ENCODE measurements at places on chromosomes 16 and 17. TPM values are rescaled to one million over a fixed set of nuclear protein-coding genes. Genes with fewer than 3 reads are reported as not detected.

DNA sequence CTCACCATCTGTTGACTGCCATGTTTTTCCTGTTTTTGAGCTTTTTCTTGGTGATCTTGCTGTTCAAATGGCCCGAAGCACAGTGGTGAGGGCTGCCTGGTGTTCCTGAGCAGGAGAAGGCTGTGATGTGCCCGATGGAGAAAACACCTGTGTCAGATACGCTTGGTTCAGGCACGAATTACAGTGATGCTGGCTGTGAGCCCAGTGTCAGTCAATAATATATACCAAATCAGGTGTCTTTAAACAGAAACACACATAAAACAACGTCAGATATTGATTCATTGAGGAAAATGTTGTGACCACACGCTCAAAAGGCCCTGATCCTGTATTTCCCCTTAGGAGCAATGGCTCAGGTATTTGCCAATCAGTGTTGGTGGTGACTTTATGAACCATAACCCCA, 111.7 kb downstream of the SDR42E1 start:
- DNase-seq = no peak

DNA sequence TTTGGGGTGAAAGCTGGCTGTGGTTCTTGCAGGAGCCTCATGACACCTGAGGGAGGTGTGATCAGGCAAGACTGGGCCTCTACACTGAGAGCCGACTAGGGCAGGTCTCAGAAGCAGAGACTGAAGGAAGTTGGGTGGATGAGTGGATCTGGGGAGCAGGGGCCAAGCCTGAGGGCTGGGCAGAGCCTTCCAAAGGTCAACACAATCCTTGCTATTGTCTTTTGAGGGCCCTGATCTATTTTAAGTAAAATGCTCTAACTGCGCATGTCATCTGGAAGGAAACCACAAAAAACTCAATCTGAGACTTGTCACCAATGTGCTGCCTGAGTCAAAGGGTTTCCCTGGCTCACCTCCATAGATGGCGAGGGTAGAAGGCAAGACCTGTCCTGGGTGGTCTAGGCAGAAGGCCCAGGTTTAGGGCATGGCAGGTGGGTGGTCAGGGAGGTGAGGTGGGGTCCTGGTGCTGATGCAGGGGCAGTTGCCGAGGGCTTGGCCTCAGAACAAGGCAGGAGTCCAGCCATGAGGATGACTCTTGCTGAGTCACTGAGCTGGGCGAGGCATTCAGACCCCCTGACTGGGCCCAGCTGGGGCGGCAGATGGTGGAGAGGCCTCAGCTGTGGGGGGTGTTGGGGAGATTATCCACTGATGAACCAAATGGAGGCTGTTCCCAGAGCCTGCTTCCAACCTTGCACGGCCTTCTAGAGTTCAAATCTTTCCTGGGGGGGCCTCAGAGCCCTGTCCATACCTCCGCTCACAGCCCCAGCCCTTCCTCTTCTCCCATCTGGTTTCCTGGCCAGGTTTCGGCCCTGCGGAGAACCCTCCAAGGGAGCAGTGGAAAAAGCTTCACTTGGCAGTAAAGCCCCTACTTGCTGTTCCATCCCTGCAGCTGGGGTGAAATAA, 5.1 kb downstream of the MVP start:
- no peak for DNase-seq

GRCh38 chr17:77085926-77086432, 54.8 kb upstream of the SEC14L1 start:
- DNase-seq = no peak

DNA sequence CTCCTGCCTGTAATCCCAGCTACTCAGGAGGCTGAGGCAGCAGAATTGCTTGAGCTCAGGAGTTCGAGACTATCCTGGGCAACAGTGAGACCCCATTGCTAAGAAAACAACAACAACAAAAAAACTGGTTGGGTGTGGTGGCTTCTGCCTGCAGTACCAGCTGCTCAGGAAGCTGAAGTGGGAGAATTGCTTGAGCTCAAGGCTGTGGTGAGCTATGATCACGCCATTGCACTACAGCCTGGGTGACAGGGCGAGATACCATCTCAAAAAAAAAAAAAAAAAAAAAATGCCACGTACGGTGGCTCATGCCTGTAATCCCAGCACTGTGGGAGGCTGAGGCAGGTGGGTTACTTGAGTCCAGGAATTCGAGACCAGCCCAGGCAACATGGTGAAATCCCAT, 34.1 kb downstream of the NME2 start:
- no peak for DNase-seq

DNA sequence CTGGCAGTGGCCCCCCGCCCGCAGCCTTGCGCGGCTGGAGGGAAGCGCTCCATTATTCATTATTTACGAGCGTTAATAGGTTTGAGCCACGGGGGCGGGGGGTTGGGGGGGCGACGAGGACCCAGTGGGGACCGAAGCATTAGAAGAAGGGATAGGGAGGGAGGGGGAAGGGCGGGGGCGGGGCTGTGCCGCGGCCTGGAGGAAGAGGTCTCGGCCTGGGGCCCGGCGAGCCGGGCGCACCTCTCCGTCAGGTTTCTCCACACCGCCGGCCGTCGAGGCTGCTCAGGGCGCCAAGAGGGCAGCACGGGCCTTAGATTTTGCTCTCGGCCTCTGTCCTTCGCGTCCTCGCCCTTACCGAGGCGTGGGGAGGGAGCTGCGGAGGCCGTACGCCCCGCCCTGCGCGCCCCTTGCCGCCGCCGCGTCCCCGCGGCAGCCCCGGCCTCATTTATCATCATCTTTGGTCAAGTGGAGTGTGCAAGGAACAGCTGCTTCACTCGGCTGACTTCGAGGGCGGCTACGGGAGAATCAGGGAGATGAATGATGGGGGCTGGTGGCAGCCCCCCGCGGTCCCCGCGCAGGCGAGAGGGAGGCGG, 54.2 kb downstream of the SREBF1 start:
- no peak for DNase-seq

Gene IL34
- total RNA-seq = 55.6 TPM

Gene RNF112
- 8.3 TPM for total RNA-seq
